Stimulated activated CD4-positive, alpha-beta T cell treated with anti-CD3 and anti-CD28 coated beads, Interleukin-1b, Interleukin-23, amount 100 ng/mL, for 1 hour (primary cell): ENCODE measurements at places on chromosomes 1 and 21.

- DNase-seq = no peak
Observed at GRCh38 chr1:112735752-112736151, 20.6 kb upstream of the PPM1J start.

DNA sequence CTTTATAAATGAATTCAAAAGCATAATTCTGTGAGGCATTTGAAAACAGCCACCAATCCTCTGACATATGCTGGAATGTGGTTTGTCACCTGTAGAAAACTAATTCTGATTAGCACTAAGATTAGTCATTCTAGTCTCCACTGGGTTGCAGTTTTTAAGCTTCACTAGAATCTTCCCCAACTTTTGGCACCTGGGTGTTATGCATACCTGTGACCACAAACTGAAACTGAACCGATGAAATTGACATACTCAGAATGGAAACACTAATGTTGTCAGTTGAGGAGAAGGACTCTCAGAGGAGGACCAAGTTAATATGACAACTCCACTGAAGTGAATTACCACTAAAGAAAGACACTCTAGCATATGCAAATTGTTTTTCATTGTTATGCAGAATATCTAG is 285.8 kb upstream of the NEGR1 start:
- no peak for DNase-seq

DNA sequence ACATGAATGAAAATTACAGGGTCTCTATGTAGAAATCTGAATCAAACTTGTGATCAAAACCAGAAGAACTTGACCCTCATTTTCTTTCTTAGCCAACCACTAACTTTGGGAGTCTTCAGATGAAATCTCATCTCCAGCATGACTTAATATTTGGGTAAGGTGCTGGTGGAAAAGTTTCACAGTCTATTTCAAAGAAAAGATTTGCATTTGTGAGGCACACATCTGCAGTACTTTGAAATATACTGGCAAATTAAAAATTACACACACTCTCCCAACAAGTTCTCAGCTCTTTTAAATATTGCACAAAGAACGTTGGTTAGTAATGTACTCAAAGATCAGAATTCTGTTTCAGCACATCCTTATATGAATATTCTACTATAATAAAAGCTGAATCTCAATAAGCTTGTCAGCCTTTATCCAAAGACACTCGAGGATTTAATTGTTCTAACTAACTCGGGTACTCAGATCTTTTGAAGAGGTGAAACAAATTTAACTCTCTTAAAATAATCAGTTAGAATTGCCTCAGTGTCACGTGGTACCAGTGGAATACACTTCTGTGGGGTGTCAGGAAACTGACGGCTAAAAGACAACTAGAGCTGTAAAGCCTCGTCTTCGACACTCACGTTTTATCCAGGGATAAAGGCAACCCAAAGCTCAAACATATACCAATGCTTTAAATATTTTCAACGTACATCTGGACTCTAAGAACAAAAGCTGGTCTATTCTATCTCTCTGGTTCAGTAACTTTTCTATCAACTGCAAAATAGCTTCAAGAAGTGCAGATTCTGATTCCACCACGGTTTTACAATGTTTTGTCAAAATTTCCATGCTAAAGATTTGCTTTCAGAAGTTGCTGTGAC is 19.0 kb downstream of the SAMSN1 start:
- DNase-seq = no peak

DNA sequence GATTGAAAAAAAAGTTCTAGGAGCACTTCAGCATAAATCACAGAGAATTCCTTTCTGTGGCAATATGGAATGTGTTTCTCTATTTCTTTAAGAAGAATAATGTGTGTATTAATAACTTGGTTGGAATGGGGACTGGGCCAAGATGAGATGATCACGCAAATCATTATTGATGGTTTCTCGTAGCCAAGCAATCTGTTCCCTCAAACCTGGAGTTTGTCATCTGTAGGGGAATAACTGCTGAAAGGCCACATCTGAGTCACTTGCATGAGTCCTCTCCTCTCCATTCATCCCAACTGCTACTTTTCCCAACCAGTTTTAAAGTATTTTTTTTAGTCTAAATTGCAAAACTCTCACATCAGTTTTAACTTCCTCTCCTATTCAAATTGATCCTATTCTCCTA is 480.4 kb downstream of the PLPP3 start:
- no peak for DNase-seq

- no peak for DNase-seq
Observed at GRCh38 chr21:20004367-20004766, 993.8 kb upstream of the NCAM2 start.

GRCh38 chr1:235943581-235944114 is 76.9 kb upstream of the LYST start:
- no peak for DNase-seq

DNA sequence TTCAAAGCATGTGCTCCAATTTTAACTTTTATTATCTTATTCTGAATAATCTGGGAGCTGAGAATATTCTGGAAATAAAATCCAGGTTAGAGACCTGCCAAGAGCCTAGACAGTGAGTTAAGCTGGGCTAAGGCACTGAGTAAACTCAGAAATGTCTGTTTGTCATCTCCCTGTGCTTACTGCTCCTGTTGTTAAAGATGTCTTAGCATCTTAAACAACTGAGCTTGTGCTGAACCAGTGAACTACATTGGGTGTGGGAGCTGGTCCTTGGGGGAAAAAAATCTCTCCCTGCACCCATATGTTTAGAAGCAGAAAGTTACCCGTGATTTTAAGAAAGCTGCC is 25.0 kb upstream of the AHCYL1 start:
- no peak for DNase-seq

- DNase-seq = peak; percentile 34
Observed at GRCh38 chr1:154975409-154976059, 1.1 kb downstream of the CKS1B start.

DNA sequence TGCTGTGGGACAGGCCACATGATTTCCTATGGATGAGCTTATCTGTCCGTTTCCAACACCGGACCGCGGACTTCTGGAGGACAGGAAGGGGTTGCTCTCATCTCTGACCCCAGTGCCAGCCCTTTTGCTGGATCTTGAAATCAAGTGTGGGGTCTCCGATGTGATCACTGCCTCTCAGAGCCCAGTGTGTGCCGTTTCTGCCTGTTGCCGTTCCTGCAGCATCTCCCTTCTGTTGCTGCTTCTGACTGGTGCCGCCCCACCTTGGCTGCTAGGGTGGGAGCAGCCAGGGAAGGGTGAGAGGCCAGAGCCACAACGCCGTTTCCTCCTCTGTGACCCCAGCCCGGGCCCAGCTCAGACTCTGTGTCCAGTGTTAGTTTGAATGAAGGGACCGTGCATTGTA is 67.3 kb upstream of the WNT4 start:
- no peak for DNase-seq

- DNase-seq = no peak
Observed at GRCh38 chr21:33427051-33427450, 23.8 kb downstream of the IFNGR2 start.

GRCh38 chr1:147472966-147473732 is 68.2 kb upstream of the BCL9 start:
- DNase-seq = no peak

- no peak for DNase-seq
Observed at GRCh38 chr1:113353580-113353979, 36.7 kb upstream of the MAGI3 start.

- no peak for DNase-seq
Observed at GRCh38 chr1:84719543-84720217, 29.4 kb upstream of the SSX2IP start.

- no peak for DNase-seq
Observed at GRCh38 chr1:231206856-231207255, 34.2 kb upstream of the GNPAT start.

DNA sequence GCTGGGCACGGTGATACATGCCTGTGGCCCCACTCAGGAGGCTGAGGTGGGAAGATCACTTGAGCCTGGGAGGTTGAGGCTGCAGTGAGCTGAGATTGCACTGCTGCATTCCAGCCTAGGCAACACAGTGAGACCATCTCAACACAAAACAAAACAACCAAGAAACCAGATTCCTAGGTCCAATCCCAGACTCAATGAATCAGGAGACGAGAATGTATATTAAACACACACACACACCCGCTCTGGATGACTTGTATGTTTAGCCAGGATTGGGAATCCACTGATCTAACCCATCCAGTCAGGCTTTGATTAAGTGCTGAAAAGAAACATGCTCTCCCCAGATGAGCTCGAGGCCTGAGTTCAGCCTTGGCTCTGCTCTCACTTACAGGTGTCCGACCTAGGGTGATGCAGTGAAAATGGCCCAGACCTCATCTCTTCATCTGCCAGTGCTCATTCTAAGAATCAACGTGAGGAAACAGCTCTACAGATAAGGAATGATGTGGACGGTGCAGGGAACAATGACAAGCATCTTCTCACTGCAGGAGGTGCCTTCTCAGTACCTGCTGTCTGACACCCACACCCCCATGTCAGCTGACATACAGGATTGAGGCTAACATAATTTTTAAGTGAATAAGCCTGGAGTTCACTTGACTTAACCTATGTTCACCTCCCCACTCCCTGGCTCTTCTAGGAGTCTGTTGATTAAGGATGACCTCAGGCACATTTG is 15.3 kb upstream of the SRSF4 start:
- no peak for DNase-seq

DNA sequence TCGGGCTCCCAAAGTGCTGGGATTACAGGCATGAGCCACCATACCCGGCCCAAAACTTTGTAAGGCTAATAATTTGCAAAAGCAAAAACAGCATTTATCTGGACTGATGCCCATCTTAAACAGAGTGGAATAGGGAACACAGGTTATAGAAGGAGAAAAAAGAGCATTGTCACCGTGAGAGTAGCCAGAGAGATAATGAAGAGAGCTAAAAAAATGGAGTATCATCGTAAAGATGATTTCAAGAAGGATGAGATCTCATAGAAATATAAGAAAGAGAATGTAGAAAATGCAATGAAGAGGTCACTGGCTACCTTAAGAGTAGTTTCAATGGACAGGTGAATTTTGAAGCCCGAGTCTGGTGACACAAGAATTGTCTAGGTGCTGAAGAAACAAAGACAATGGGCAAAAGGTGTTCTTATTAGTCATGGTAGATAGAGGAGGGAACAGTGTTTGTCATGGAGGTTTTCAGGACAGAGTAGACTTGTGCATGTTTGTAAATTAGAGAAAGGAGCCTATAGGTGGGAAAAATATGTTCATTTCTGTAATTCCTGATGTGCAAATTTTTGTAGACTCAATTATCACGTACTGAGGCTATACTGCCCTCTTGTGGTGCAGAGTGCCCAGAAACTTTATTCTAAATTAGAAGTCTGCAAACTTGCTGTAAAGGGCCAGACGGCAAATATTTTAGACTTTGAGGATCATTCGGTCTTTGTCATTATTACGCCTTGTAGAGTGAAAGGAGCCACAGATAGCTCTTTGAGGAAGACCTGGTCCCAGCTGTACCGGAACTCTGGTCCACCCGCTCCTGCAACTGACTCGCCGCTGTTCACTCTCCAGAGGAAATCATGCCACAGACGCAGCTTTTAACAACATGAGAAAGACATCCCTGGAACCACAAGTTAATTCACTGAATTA is 8.1 kb upstream of the TMEM183A start:
- peak; percentile 29 for DNase-seq

- DNase-seq = no peak
Observed at GRCh38 chr1:157008502-157008901, 37.0 kb downstream of the ARHGEF11 start.

DNA sequence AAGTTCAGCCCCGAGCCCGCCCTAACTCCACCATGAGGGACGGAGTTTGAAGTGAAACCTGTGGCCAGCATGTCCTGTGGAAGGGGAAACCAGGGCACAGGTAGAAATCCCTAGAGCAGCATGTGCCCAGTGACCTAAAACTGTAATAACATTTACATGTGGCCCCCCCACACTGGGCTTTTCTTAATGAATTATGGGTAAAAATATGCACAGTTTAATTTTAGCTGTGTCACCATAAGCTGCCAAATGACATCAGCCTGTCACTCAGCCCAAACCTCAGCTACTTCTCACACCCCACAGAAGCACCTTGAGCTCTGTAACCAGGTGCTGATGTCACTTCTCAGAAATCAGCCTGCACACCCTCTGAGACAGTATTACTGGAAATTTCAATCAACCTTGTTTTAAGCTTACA is 50.0 kb upstream of the SLC19A1 start:
- DNase-seq = peak; percentile 32

DNA sequence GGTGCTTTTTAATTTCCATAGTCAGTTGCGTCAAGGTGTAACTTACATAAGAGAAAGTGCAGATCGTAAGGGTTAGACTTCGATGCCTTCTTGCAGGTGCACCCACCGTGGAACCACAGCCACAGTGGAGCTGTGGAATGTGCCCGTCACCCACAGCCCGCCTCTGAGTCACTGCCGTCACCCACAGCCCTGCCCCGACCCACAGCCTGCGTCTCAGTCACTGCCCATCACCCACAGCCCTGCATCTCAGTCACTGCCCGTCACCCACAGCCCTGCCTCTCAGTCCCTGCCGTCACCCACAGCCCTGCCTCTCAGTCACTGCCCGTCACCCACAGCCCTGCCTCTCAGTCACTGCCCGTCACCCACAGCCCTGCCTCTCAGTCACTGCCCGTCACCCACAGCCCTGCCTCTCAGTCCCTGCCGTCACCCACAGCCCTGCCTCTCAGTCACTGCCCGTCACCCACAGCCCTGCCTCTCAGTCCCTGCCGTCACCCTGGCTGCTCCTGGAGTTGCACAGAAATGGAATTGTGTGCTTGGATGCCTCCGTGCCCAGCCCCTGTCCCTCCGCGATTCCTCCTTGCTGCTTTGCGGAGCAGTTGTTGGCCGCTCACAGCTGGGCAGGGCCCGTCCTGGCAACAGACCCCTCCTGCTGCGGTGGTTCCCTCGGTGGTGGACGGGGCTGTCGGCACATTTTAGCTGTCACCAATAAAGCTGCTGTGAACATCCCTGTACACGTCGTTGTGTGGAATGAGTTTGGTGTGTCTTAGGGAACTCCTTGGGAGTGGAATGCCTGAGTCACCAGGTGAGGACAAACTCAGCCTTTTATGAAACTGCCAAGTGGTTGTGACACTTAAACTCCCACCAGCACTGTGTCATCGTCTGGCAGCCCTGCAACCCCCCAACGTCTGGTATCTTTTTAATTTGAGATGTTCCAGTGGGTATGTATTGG is 44.9 kb upstream of the COL6A2 start:
- DNase-seq = no peak

DNA sequence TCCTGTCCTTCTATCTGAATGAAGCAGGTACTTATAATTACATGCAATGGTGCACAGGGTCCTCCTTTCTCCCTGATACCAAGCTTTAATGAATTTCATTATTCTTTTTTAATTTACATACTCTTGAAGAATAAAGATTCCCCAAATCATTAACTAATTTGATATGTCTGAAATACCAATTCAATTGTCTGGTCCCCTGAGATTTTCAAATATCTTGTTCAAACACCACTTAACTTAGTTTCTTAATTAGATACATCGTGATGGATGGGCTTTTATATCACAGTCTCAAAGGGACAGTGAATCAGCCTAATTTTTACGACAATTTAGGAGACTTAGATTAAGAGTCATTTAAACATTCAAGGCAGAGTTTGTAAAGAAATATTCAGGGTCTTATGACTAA is 1054.6 kb downstream of the PLA2G4A start:
- DNase-seq = no peak

- DNase-seq = no peak
Observed at GRCh38 chr1:230536641-230537155, 105.6 kb upstream of the COG2 start.
